ENCODE measurements at places on chromosomes 6 and 20.

GRCh38 chr6:162862462-162862861 lies 134.7 kb downstream of the PACRG start:
- DNase-seq: no peak

GRCh38 chr20:6401893-6402557 lies 279.2 kb upstream of the FERMT1 start:
- DNase-seq: no peak

- no peak for DNase-seq
These were observed 60.4 kb downstream of the SRC start for GRCh38 chr20:37406010-37406998.

DNA sequence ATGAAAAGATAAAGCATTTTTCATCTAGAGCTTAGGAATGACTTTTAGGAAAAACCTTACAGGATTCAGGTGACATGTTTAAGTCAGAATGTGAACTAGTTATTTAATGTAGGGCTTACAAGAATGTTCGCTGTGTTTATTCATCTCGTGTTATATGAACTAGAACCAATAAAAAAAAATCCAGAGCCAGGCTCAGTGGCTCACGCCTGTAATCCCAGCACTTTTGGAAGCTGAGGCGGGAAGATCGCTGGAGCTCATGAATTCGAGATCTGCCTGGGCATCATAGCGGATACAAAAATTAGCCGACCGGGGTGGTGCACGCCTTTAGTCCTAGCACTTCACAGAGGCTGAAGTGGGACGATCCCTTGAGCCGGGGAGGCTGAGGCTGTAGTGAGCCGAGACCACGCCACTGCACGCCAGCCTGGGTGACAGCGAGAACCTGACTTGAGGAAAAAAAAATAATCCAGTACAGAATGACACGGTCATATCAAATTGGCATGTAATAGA lies 46.3 kb downstream of the OR2B2 start:
- no peak for DNase-seq

GRCh38 chr6:44635486-44635885 lies 248.0 kb downstream of the CDC5L start:
- no peak for DNase-seq

DNA sequence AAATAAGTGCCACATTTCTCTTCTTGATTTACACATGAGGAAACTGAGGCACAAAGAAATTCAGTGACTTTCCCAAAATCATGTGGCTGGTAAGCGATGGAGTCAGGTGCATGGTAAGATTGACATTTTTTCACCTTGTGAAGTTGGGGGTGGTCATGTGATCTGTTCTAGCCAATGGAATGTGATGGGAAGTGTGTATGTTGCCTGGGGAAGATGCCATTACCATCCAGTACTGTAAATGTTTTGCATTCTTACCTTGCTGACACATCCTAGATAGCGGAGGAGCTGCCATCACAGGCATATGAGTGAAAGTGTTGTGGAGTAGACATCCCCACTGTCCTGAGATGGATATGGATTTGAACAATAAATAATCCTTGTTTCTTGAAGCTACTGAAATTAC lies 499.6 kb upstream of the SULF2 start:
- DNase-seq: no peak

DNA sequence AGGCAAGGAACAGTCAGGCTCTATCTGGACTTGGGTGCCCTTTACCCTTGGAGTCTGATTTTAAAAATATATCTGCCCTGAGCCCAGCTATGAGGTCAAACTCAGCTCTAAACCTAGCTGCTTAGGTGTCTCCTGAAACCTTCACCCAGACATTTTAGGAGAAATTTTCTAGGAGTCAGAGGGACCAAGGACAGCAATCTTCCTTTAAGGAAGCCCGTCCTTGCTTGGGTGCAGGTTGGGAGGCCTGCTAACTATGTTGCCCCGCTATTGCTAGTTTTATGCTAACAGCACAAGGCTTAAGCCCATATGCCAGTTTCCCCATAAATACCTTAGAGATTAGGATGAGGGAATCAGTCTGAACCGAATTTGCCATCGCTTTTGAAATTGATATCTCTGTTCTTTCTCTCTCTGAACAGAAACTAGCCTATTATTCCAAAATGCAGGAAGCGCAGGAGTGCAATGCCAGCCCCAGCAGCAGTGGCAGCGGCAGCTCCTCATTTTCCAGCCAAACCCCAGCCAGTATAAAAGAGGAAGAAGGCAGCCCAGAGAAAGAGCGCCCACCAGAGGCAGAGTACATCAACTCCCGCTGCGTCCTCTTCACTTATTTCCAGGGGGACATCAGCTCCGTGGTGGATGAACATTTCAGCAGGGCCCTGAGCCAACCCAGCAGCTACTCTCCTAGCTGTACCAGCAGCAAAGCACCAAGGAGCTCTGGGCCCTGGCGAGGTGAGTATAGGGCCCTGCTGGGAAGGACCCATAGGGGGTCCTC lies 2.6 kb downstream of the VGLL2 start:
- DNase-seq: no peak

- DNase-seq: peak; percentile 40
These were observed 584 bp downstream of the LYRM4 start for GRCh38 chr6:5260111-5260620.

GRCh38 chr20:1858871-1859270 lies 36.3 kb upstream of the SIRPA start:
- no peak for DNase-seq

- no peak for DNase-seq
These were observed 13.7 kb downstream of the SOD2 start for GRCh38 chr6:159679091-159680077.

DNA sequence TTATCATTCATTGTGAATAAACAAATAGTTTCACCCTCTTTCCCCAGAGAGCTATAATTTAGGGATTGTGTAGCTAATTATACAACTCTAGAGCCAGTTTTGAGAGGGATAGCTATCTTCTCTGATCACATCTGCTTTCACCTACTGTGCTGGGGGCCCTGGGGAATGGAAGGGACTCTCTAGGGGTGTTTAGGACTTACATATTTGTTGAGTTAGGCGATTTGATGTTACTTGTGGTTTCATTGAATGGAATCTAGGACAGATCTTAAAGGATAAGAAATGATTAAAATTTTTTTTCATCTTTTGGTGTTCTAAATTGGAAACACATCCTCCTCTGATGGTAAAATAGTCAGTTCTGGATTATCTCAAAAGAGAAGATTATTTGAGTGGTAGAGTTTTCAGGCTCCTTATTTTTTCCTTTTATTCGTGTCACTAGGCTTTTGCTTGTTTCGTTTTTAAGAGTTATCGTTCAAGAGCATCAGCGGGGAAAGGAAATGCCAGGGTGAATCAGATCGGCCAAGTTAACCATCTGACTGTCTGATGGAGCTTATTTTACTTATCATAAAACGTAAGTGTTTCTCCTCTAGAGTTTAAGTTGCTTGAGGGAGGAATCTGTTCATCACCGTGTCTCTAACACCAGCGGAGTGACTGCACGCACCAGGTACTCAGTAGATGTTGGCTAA lies 236.7 kb downstream of the FARS2 start:
- no peak for DNase-seq

DNA sequence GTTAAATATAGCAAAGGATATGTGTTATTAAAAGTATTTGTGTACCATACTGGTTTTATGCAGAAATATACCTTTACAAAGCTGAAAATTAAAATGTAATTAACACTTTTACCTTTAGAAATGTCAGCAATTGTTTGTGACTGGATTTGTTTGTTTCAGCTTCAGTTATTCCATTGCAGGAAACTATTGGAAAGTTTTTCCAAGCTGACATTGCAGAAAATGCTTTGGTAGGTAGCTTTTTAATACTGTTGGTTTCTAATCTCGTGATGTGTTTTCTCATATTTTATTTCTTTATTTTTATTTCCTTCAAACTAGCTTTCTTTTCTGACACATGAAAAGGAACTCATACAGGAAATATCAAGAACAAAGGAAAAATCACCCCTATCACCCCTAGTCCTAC lies 8.2 kb downstream of the NDUFAF5 start:
- DNase-seq: no peak

DNA sequence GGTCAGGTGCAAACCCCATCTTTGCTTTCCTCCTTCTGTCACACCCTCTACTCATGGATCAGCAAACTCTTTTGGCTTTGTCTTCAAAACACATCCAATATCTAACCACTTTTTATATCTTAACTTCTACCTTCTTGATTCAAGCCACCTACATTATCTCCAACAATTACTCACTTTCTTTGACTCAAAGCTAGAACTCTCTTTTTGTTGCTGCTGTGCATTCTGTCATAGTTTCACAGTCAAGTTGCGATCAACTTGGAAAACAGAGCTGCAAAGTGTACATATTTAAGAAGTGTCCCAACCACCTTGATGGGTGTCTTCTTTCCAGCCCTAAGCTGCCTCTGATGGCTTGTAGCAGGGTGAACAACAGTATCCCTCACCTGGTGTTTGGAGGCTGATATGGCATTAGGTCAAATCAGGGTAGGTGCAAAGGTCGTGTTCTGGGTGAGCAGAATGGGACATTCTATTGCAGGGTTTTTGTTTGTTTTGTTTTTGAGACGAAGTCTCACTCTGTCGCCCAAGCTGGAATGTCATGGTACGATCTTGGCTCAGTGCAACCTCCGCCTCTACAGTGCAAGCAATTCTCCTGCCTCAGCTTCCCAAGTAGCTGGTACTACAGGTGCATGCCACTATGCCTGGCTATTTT lies 43.4 kb upstream of the RALGAPA2 start:
- no peak for DNase-seq

- no peak for DNase-seq
These were observed 58.0 kb downstream of the MYH7B start for GRCh38 chr20:35013421-35014411.

DNA sequence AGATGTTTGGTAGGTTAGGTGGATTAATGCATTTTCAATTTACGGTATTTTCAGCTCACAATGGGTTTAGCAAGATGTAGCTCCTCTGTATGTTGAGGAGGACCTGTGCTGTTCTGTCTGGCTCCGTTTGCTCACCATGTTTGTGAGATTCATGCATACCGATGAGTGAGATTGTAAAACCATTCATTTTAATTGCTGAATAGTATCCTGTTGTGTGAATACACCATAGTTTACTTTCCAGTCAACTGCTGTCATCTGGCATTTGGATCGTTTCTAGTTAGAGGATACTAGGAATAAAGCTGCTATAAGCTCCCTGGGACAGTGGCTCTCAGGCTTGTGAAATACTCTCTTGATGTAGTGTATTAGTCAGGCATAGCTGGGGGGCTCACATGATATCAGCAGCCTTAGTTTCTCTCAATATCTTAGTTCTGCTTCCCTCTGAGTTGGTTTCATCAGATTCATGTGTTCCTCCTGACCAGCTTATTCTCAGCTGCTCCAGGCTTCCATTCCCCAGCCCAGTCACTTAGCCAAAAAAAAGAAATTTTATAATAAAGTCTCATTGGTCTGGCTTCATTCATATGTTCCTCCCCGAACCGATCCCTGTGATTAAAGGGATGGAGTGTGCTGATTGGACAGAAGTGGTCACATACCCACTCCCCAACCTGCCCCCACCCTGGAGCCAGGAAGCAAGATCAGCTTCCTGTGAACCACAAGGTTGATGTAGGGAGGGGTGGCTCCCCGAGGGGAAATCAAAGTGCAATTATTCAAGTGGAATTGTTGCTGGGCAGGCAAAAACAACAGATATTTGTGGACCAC lies 10.9 kb upstream of the B4GALT5 start:
- no peak for DNase-seq

- no peak for DNase-seq
These were observed 2.8 kb downstream of the RTN4IP1 start for GRCh38 chr6:106626485-106626884.

DNA sequence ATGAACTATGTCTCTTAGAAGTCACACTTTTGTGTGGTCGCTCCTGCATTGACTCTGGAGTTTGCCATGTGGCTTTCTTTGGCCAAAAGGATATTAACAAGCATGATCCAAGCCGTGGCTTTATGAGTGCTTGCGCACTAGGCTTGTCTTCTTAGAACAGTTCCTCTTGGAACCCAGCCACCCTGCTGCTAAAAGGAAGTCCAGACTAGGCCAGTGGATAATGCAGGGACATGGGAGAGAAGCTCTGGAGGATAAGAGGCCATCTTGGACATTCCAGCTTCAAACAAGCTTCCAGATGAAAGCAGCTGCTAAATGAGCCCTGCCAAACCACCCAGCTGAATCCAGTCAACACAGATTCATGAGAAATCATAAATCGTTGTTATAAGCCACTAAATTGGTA lies 346.4 kb downstream of the CDC5L start:
- no peak for DNase-seq

DNA sequence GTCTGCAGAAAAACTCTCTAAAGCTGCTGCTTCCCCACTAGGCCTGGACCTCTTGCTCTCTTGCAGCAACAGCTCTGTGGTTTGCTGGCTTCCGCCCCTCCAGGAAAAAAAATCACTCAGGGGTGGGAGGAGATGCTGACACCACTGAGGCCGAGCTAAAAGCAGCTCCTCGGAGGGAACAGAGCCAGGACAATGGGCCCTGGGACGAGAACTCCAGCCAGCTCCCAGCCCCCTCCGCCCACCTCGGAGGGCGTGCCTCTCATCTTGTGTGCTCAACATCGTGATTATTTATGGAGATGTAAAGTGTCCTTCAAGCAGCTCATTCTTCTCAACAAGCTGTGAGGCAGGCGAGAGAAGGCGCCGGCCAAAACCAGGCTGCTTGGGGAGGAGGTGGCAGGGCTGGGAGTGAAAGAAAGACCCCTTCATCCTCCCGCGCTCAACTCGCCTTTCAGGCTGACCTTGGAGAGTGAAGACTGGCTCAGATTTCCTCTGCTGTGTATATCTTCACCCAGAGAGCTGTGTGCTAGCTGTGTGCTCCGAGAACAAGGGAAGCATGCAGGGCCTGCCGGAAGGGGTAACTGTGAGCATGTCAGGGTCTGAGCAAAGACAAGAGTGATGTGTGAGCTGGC lies 53.5 kb upstream of the LRFN2 start:
- DNase-seq: no peak

- DNase-seq: no peak
These were observed 94.3 kb downstream of the JPH2 start for GRCh38 chr20:44092551-44093248.

Data from stimulated activated CD8-positive, alpha-beta memory T cell treated with anti-CD3 and anti-CD28 coated beads, Interleukin-2, amount 100 ng/mL, for 1 hour (primary cell).